ENCODE measurements at places on chromosomes 3 and 15.

DNA sequence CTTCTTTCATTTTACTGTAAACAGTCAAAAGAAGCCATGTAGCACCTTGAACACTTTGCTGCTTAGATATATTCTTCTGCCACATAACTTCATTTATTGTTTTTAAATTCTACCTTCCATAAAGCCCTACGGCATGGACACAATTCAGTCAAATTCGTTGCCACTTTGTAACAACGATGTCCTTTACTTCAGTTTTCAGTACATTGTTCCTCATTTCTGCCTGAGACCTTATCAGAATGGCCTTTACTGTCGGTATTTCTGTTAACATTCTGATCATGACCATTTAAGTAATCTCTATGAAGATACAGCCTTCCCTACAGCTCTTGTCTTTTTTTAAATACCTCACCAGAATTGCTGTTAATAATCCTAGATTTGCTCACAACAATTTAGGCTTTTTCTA is 466.9 kb downstream of the NAALADL2 start:
- DNase-seq: no peak

DNA sequence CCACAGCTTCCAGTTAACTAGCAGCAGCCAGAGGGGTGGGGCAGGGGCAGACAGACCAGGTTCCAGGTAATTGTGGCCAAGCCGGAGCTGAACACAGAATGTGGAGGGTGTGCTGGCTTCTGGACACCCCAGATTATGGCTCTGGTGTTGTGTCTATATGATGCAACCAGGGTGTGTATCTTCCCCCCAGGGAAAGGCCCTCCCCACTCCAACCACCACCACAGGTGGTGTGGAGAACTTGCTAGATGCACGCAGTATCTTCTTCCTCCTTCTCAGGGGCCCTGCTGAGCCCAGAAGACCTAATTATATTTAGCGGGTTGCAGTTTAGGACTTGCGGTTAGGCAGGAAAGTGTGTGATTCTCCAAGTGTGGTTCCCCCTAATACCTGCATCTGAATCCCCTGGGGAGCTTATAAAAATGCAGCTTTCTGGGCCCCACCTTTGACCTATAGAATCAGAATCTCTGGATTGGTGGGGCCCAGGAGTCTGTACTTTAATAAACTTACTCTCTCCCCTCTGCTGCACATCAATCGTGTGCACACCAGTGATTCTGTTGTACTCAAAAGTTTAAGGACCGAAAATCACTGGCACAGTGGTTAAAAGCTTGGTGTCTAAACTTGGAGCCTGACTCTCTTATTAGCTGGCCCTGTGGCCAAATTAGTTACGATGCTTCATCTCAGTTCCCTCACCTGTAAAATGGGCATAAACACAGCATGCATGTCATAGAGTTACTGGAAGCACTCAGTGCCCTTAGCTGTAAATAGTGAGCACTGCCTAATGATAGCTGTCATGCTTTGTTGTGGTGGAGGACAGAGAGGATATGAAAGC is 379.1 kb upstream of the PROK2 start:
- DNase-seq: no peak

GRCh38 chr3:88807491-88808105 is 299.8 kb upstream of the EPHA3 start:
- DNase-seq: no peak

DNA sequence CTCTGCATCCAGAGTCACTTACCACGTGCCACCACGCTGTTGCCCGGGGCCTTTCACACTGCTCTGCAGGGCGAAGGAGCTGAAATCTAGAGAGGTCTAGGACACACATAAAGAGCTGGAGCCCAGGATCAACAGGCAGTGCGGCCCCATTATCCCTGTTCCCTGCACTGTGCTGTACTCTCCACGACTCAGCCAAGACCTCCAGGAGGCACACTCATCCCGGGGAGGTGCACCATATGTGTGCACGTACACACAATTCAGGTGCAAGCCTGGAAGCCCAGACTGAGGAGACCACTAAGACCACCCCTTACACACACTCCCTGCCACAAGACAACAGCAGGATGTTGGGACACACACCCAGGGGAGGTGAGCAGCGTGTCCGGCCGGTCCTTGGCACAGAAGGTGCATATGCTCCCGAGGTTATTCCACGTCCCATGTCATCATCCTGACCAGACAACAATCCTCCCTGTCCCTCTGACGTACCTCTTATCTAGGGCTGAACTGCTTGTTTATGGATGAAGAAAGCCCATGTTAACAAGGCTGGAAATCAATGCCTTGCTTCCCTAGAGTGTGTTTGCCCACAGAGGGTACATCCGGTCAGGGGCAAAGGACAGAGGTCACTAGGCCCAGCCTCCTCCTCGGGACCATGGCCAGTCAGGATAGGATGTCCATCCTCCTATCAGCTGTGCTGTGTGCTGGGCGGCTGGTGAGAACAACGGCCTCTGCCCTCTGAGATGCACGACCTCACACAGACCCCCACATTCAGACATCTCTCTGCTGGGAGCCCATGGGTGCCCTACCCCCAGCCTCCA is 16.1 kb downstream of the KLF15 start:
- no peak for DNase-seq

GRCh38 chr3:37660782-37661181 is 200.9 kb upstream of the CTDSPL start:
- no peak for DNase-seq
